CD4-positive, alpha-beta T cell treated with Interleukin-4 for 4 hours (primary cell): ENCODE measurements at places on chromosomes 12 and 14.
A peak's percentile ranks its signal among the peaks of the same experiment; 100 is the strongest.

- no peak for DNase-seq
These were observed 71.0 kb downstream of the PHETA1 start for GRCh38 chr12:111297703-111298426.

GRCh38 chr14:77988970-77989369, 181.2 kb upstream of the NRXN3 start:
- DNase-seq = no peak

- peak; percentile 61 for DNase-seq
These were observed 3.4 kb downstream of the PLEKHG3 start for GRCh38 chr14:64707661-64708060.

- no peak for DNase-seq
These were observed 255.5 kb downstream of the SNAPC1 start for GRCh38 chr14:62017651-62018230.

GRCh38 chr14:105494606-105494929, 3.5 kb downstream of the TEDC1 start:
- no peak for DNase-seq

DNA sequence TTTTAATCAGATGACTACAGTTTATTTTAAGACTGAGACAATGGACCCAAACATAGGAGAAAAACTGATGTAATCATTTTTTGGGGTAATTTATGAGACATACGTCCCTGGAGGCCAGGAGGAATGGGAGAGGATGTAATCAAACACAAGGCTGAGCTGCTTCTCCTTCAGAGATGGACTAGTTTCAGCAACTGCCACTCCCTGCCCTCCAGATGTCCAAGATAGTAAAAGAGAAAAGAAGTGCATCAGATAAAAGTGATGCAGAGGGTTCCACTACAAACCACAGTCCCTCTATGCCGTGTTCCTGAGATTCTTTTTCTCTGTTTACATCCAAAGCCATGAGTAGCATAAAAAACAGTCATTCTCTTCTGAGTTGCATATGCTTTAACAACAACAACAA, 101.1 kb downstream of the DACT1 start:
- DNase-seq = no peak

DNA sequence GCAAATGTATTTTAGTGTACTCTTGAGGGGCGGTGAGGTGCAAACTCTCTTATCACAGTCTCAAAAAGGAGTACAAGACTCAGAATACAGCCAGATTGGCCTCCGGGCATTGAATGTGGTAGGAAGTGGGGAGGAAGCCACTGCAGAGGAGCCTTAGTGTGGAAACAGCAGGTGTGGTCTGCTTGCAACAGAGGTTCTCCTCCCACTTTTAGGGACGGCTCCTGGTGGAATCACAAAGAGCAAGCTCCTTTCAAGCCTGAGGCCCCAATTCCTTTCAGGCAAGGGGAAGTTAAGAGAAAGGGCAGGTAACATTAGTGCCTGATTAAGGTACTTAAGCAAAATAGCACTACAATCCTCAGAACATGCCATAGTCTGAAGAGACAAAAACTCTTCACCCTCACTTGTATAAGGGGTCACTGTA, 23.7 kb upstream of the SLC2A3 start:
- DNase-seq = peak; percentile 52

GRCh38 chr12:120376934-120377572, 8.1 kb upstream of the MSI1 start:
- no peak for DNase-seq

DNA sequence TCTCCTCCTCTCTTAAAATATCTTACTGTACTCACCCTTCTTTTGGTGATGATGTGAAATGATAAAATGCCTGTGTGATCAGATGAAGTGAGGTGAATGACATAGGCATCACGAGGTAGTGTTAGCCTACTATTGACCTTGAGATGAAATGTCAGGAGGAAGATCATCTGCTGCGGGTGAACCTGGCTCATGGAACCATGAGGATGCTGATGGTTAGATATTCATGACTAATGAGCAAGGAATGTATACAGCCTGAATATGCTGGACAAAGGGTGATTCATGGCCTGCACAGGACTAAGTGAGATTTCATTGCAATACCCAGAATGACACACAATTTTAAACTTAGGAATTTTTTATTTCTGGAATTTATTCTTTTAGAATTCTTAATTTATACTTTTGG, 89.6 kb downstream of the DAAM1 start:
- no peak for DNase-seq
